ENCODE measurements at places on chromosomes 13 and 19.

GRCh38 chr19:35442091-35442490 is 6.0 kb upstream of the FFAR2 start:
- no peak for DNase-seq

- no peak for DNase-seq
Observed at GRCh38 chr13:91242652-91243051, 104.8 kb upstream of the MIR17HG start.

GRCh38 chr13:100131863-100132574 is 43.1 kb downstream of the PCCA start:
- no peak for DNase-seq

- peak; percentile 91 for DNase-seq
Observed at GRCh38 chr19:11963566-11964355, 1.1 kb upstream of the ZNF763 start.

GRCh38 chr13:51324714-51325420 is 14.6 kb upstream of the SERPINE3 start:
- no peak for DNase-seq

- peak; percentile 17 for DNase-seq
Observed at GRCh38 chr13:113916330-113916815, 52.5 kb upstream of the GAS6 start.

DNA sequence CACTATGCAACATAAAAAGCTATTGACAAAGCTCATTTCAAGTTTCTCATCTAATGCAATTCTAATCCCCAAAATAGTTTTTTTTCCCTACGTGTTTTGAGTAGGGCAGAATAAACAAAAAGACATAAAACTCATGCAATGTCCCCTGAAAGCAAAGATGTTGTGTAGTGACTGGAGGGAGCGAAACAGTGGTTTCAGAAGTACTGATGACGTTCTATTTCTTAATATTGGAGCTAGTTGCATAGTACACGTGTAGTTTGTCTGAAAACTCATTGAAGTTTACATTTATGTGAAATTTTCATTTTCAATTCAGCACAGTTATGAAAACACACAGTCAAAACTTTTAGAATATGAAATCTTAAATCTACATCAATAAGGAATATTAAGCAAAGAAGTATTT is 31.6 kb downstream of the USP12 start:
- DNase-seq, result no peak

- DNase-seq, result no peak
Observed at GRCh38 chr19:7968008-7968795, 24.7 kb upstream of the TIMM44 start.

GRCh38 chr19:5905114-5905778 is 574 bp downstream of the VMAC start:
- DNase-seq, result no peak

GRCh38 chr19:56856822-56857221 is 16.3 kb upstream of the PEG3 start:
- no peak for DNase-seq

- no peak for DNase-seq
Observed at GRCh38 chr13:73757481-73758233, 376.5 kb downstream of the KLF12 start.

DNA sequence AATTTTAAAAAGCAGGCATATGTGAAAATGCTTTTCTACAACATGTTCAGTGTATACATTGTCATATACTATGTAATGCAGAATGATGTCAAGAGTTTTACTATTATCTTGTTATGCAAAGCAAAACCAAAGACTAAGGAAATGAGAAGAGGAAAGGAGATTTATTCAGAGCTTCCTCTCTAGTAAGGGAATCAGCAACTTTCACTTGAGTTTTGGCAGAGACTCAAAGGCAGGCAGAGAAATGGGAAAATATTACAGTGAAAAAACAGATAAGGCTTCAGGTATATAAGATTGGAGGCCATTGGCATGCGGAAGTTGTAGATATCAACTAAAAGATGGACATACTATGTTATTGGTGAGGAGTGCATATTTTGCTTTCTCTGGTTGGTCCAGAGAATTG is 512.0 kb upstream of the PCDH20 start:
- DNase-seq, result no peak

DNA sequence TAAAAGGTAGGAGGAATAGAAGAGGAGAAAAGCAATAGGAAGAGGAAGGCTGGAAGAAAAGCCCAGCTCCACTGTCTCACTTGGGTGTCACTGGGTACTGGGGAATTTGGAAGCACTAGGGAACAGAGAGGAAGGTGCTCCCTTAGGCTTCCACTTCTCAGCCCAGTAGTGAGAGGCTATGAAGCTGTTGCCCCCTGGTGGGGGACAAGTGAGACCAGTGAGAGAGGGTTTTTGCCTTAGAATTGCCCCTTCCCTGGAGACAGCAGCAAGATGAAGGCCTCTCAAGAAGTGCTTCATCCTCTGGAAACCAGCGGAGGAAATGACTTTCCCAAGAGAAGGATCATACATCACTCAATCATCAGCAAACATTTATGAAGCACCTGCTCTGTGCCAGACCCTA is 4.7 kb upstream of the ZNF606 start:
- DNase-seq, result no peak

DNA sequence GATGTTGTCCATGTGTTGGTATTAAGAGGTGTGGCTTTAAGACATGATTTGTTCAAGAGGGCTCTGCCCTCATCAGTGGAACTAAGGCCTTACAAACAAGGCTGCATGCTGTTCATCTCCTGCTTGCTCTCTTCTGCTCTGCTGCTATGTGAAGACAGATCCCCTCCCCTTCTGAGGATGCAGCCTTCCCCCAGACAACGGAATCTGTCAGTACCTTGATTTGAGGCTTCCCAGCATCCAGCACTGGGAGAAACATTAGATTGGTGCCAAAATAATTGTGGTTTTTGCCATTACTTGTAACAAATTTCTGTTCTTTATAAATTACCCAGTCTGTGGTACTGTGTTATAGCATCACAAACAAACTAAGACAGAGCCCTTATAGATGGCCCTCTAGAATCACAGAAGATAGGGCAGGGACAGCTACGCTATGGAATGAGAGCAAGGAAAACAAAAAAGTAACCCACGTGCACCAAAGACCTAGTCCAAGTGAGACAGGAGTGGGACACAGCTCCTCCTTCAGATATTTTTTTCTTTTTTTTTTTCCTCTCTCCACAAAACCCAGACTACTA is 151.5 kb upstream of the RXFP2 start:
- no peak for DNase-seq

DNA sequence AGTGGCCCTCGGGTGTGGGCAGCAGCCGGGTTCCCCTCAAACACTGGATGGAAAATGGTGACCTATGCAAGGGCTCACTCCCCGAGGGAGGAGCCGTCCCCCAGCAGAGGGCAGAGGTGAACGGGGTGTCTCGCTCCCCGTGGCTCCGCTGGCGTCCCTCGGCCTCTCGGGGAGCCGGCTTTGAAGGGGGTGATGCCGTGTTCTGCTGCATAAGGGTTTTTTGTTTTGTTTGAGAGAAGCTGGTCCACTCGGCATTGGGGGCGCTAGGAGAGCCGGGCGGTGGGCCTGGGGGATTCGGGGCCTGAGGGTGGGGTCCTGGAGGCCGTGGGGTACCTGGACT is 4.0 kb downstream of the EFNA2 start:
- no peak for DNase-seq

GRCh38 chr19:57633832-57634131 is 814 bp downstream of the ZNF211 start:
- DNase-seq, result no peak

GRCh38 chr19:604355-604754 is 14.7 kb downstream of the HCN2 start:
- no peak for DNase-seq

- no peak for DNase-seq
Observed at GRCh38 chr19:33864311-33864850, 67.7 kb downstream of the KCTD15 start.

DNA sequence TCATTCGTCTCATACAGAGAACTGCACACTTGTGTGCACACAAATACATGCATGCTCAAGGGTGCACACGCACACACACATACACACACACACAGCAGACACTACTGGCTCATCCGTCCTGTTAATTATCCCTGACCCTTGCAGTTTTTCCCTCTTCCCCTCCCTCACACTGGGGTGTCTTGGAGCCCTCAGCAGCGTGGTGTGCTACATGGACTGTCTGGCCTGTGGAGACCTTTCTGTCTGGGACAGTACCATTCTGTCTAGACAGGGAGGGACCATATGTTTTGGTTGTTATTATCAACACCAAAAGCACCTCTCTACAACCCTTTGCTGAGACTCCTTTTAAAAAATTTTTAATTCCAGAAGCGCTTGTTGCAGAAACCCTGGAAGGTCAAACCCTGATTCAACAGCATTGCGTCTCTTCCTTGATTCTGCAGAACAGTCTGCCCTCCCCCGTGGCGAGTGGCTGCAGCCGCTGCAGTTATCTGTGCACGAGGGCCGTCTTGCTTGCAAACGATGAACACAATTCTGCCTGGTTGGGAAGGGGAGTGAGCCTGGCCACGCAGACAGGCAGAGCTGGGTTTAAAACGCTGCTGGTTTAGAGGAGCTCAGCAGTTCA is 374.0 kb downstream of the IRS2 start:
- no peak for DNase-seq

DNA sequence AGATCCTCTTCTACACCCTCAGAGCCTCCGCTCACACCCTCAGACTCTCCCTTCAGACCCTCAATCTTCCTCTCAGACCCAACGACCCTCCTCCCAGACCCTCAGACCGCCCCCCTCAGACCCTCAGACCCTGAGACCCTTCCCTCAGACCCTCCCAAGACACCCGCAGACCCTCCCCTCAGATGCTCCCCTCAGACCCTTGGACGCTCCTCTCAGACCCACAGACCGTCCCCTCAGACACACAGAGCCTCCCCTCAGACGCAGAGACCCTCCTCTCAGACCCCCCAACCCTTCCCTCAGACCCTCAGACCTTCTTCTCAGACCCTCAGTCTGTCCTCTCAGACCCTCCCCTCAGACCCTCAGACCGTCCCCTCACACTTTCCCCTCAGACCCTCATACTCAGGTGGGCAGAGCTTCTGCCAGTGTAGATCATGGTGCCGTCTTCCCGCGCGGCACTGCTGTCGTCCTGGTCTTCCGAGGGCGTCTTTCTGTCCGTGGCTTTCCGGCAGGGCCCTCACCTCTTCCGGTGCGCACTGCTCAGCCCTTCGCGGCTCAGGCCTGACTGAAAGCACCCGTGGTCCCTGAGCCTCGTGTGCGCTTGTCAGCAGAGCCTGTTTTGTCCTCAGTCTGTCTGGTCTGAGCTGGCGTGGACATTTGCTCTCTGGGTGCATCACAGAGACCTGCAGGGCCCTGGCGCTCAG is 18.9 kb upstream of the TFDP1 start:
- DNase-seq, result no peak

- DNase-seq, result no peak
Observed at GRCh38 chr19:14977128-14977527, 2.5 kb downstream of the SLC1A6 start.

- no peak for DNase-seq
Observed at GRCh38 chr13:48653472-48653939, at the start of gene CYSLTR2. Gene CYSLTR2, plus strand, starts transcription at chr13:48653929. Its CDS starts 52,889 bp downstream, at chr13:48706818.

DNA sequence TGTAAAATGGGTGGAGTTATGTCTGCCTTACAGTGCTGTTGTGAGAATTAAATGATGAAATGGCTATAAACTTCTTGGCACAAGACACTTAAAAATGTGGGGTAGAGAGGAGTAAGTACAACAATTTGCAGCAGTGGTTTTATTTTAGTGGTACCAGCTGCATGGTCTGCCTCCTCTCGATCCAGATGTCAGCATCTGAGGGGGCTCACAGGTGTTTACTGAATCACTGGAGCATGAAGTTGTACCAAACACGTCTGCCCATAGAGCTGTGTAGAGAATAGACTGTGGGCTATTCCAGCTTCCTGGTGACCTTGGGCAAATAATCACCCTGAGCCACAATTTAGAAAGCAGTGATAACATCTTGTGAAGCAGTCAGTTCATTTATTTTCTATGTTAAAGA is 11.1 kb downstream of the SLC10A2 start:
- no peak for DNase-seq

DNA sequence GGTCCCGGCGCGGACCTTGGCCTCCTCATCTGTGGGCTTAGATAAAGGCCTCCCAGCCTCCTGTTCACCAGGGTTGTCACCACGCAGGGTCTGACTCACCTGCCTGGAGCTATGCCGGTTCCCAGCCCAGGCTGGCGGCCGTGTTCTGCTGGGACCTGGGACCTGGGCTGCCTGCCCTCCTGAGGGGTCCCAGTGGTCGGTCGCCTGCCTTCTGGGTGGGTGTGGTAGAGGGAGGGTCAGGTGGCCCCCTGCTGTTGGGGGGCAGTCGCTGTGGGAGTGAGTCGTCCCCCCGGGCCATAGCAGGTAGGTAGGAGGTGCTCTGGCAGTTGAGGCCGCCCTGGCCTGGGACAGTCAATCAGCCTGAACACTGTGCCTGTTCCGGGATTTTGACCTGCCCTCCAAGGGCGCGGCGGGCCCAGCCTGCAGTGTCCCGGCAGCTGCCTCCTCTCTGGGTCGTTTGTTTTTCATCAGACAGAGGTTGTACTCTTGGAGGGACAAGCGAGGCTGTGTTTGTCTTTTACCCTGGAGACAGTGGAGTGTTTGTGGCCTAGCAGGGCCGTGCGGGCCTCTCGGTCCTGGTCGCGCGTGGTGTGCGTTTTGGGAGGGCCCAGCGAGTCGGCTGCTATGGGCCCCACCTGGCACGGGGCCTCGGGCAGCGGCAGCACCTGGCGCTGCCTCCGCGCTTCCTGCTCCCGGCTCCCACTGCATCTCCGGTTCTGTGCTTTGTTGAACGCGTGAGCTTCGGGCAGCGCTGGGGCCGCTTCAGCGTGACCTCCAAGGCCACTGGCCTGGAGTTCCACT is 2.6 kb downstream of the ADAT3 start:
- DNase-seq, result no peak

DNA sequence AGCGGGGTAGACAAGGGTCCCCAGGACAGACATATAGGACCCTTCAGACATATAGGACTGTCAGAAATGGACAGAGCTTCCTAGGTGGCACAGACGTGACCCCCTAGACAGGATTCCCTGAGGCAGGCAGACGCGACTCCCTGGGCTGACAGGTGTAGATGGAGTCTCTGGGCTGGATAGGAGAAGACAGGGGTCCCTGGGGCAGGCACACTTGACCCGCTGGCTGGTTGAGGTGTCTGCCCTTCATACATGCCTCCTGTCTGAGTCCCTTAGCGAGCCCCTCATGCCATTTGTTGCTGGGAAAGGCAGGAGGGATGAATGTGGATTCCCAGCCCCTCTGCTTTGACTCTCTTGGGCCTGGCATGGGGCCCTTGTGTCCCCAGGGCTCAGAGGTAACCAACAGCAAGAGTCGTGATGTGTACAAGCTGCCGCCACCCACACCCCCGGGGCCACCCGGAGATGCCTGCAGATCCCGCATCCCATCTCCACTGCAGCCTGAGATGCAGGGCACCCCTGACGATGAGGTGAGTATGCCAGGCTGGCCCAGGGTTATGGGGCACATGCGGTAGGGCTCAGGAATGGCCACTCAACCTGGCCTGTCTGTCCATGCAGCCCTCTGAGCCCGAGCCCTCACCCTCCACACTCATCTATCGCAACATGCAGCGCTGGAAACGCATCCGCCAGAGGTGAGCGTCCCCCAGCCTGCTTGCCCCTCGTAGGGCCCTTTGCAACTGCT is 3.0 kb downstream of the HSPB6 start:
- DNase-seq, result no peak

GRCh38 chr13:114059946-114060860 is 72.2 kb downstream of the RASA3 start:
- no peak for DNase-seq

Data from left forelimb (tissue), 1 donor.